ENCODE measurements at places on chromosomes 4 and X. TPM values are rescaled to one million over a fixed set of nuclear protein-coding genes. Genes with fewer than 3 reads are reported as not detected.

Gene PHOX2B
- total RNA-seq: not detected

Gene IBSP
- not detected for total RNA-seq

Gene GPR143
- total RNA-seq: not detected

Gene MAPK10
- 0.85 TPM for total RNA-seq

Gene TMEM255A
- total RNA-seq: 0.31 TPM

Gene GNL3L
- total RNA-seq: 62.5 TPM

Gene IQSEC2
- 38.8 TPM for total RNA-seq

Gene SCRG1
- not detected for total RNA-seq

Gene CLNK
- not detected for total RNA-seq

Gene CSAG3
- total RNA-seq: 0.26 TPM

Gene TMPRSS11E
- total RNA-seq: not detected

Gene PNCK
- total RNA-seq: 2.3 TPM

Gene NDST3
- total RNA-seq: not detected

Gene SLC26A1
- 1.8 TPM for total RNA-seq

Gene NXT2
- 20.6 TPM for total RNA-seq

Gene FAM184B
- 0.03 TPM for total RNA-seq

Gene HS6ST2
- 0.26 TPM for total RNA-seq

Gene MSX1
- 3.4 TPM for total RNA-seq

Gene UGT2B17
- not detected for total RNA-seq

Gene AR
- total RNA-seq: 0.05 TPM

Gene PAGE4
- not detected for total RNA-seq

Gene RNF212
- not detected for total RNA-seq

Gene IRF2
- 16.2 TPM for total RNA-seq

Gene RP2
- total RNA-seq: 17.3 TPM

Gene ATP2B3
- 0.21 TPM for total RNA-seq

Gene VSIG1
- not detected for total RNA-seq

Gene KIF4A
- total RNA-seq: 62.6 TPM

Gene FAM53A
- total RNA-seq: 7.0 TPM

Gene GPAT3
- 15.1 TPM for total RNA-seq

Gene NAP1L3
- 0.49 TPM for total RNA-seq

Gene MYOZ2
- total RNA-seq: not detected

Gene HMX1
- total RNA-seq: not detected

Gene PFKFB1
- total RNA-seq: 0.36 TPM

Gene TMEM192
- 7.2 TPM for total RNA-seq

Gene MGARP
- total RNA-seq: 2.3 TPM

Gene SSR4
- total RNA-seq: 504 TPM

Gene IL9R
- 0.46 TPM for total RNA-seq

Gene KCND1
- total RNA-seq: 5.5 TPM

Gene LUZP4
- total RNA-seq: not detected

All from Panc1 (cell line).